Kidney epithelial cell (primary cell): ENCODE measurements at places on chromosomes 3 and 15. TPM values are rescaled to one million over a fixed set of nuclear protein-coding genes. Genes with fewer than 3 reads are reported as not detected.
A peak's percentile ranks its signal among the peaks of the same experiment; 100 is the strongest.

DNA sequence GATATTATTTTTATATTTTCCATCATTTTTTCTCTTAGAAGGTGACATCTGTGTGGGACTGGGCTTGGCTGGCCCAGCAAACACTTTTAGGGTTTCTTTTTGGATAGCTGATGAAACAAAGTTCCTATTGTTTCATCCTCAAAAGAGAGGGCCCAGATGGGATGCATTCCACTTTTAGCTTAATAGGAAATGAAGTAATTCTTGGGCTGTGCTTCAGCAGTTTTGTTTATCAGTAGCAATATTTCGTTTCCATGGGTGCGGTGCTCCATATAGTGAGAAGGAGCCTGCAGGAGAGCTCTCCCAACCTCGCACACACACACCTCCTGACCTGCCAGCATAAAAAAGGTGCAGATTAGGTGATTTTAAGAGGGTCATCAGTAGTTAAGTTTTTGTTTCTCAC, 147.5 kb downstream of the AKAP13 start:
- peak; percentile 56 for DNase-seq

DNA sequence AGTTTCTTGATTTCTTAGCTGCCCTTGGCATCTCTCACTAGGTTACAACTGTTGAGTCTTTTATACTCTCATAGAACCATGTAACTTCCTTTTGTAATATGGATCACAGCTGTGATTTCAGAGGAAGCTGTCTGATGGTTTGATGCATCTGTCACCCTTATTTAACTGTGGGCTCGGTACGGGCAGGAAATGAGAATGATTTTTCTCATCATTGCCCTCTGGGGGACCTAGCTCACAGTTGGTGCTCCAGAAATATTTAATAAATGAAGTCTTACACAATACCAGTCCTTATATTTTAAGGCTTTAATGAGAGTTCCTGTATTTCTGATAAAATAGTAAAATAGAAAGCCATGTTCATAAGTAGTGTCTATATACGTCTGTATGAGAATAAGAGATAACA, 151.2 kb downstream of the EBLN2 start:
- DNase-seq, result no peak

- no peak for DNase-seq
Measured at GRCh38 chr15:67433495-67434099, 87.3 kb upstream of the C15orf61 start.

DNA sequence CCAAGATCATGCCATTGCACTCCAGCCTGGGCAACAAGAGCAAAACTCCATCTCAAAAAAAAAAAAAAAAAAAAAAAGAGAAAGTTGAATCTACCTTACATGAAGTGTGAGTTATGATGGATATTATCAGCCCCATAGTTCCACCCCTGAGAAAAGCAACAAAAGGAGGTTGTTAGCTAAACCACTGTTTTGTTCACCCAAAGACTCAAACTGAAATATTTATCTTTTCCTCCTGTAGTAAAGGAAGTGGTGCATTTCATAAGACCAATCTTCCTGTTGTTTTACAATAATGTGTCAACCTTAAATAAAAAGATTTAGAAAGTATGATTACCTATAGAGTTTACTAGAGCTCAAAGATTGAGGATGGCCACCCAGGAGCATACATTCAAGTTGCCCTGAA, 18.7 kb upstream of the TRMT10C start:
- no peak for DNase-seq

BCL2A1 gene
- not detected in 2 replicates for total RNA-seq

DNA sequence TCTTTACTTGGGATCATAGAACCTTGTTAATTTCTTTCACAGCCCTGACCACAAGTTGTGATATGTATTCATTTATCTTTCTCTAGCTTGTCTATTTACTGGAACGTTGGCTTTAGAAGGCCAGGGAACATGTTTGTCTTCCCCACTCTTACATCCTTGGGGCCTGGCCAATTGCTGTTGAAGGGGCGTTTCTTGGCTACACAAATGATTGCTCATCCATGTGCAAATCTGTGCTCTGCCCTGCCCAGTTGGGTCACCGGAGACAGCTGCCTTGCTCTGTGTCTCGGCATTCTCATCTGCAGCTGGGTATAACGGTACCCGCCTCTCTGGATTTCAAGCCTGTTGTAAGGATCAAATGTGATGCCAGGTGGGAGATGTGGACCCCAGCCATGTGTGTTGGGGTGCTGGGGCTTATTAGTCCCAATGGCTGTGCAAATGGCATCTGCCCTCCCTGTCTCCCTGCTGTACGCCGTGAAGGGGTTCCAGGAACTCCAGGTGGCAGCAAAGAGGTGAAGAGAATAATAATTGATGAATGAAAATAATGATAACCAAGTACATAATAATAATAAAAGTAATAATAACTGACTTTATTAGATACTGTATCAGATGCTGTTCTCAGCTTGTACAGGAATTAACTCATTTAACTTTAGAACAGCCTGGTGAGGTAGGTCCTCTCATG, 24.0 kb upstream of the TLE3 start:
- DNase-seq, result no peak
